ENCODE measurements at places on chromosomes 7 and 10. TPM values are rescaled to one million over a fixed set of nuclear protein-coding genes. Genes with fewer than 3 reads are reported as not detected.

- no peak for DNase-seq
These were observed 64.5 kb downstream of the PDIA4 start for GRCh38 chr7:148963583-148964482.

GRCh38 chr10:124127965-124128810, 34.8 kb upstream of the CHST15 start:
- DNase-seq: no peak

Gene CPA2
- not detected for total RNA-seq

Gene LRWD1
- 19.1 TPM for total RNA-seq

DNA sequence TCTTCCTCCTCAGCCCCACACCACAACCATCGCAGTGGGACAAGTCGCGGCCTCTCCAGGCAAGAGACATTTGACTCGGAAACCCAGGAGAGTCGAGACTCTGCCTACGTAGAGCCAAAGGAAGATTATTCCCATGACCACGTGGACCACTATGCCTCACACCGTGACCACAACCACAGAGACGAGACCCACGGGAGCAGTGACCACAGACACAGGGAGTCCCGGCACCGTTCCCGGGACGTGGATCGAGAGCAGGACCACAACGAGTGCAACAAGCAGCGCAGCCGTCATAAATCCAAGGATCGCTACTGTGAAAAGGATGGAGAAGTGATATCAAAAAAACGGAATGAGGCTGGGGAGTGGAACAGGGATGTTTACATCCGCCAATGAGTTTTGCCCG, 112.1 kb downstream of the NSUN6 start:
- no peak for DNase-seq

Gene ADIRF
- not detected for total RNA-seq

DNA sequence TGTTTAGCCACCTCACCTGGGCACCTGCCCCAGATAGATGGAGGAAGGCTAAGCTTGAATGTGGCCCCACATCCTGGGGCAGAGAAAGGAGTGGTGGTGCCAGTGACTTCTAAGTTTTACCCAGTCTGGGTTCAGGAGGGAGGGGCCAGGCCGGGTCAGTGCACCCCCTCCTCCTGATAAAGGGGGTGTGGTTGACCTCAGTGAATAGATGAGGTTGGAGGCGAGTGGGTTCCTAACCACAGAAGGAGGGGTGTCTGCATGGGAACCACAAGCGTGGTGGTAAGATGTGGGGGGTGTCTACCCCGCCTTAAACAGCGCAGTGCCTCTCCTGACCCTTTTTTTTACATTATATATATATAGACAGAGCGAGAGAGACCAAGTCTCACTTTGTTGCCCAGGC, 105.3 kb upstream of the KCTD7 start:
- no peak for DNase-seq

Gene CDH23
- 8.7 TPM for total RNA-seq

Gene LRRD1
- total RNA-seq: not detected

Gene ZNF783
- total RNA-seq: 27.3 TPM

Gene HOXA3
- not detected for total RNA-seq

Gene SLC18A3
- total RNA-seq: not detected

- DNase-seq: no peak
These were observed 33.6 kb upstream of the A1CF start for GRCh38 chr10:50919010-50919409.

DNA sequence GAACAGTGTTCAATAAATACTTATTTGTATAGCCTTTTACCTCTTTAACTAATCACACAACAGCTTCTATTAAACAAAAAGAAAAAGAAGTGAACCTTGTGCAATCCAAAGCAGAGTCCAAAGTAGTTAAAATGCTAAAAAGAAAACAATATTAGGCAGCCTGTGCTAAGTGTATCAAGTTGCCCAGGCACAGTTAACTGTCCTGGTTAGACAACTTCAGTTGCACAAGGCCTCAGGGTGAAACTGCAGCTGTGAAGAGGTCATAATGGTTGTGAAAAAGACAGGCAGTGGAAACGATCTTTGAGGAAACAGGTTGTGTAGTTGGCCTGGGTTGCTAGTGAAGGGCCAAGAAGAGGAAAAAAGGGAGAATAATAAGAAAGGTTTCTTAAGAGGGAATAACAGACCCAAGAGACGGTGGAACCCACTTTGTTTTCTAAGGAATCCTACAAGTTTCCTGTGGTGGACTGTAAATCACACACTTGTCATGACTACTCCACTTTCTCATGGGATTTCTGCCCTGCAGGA, 6.0 kb upstream of the CROT start:
- no peak for DNase-seq

Gene PON2
- total RNA-seq: 9.3 TPM

Gene ADAM22
- 1.1 TPM for total RNA-seq

GRCh38 chr7:10484767-10485166, 488.9 kb upstream of the PHF14 start:
- no peak for DNase-seq

- peak; percentile 26 for DNase-seq
These were observed 49.1 kb downstream of the STRA8 start for GRCh38 chr7:135282561-135283254.

DNA sequence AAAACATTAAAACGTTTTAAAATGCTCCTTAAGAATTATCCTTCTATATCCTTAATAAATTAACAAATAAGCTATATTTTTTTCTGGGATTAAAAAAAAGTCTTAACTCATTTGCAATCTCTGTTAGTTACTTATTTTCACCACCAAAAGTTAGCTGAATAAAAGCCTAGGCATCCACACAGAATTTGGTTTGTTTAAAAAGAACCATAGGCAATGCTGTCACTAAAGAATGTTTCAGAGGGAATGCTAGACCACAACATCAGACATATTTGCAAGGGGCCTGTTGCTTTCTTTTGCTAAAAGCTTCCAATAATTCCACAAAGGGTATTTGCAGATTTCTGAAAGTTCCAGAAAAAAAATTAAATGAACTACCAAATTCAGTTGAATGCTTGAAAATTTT, 244.2 kb downstream of the POU6F2 start:
- no peak for DNase-seq

- DNase-seq: no peak
These were observed 30.4 kb downstream of the GET4 start for GRCh38 chr7:906776-907157.

DNA sequence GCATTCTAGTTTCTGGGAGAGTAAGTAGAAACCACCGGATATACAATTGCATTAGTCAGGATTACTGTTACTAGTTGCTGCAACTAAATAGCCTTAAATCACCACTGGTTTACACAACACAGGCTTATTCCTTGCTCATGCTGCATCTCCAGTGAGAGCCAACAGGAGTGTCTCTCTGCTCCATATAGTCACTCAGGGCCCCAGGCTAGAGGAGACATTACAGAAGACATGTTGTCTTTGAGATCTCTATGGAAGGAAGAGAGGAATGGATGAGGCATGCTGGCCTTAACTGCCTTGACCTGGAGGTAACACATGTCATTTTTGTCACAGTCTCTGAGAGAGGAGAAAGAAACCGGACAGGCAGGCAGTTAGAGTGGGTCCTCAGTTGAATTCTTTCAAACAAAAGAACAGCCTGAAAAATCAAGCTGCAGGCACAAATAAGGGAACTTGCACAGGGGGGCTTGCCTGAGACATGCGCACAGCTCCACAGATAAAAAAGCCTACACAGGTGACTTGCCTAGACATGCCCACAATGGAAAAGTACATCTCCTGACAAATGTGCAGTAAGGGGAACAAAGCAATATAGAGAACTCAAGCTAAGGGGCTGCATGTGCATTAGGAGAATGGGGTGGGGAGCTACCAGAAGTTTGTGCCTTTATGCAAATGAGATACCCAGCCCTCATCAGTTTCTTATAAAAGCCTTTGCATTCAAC, 348.0 kb downstream of the TYW1 start:
- no peak for DNase-seq

GRCh38 chr7:29454899-29455451, 108.7 kb upstream of the PRR15 start:
- DNase-seq: no peak

- no peak for DNase-seq
These were observed 1262.3 kb upstream of the PHF14 start for GRCh38 chr7:9711259-9711918.

Gene CACNB2
- total RNA-seq: not detected

- DNase-seq: peak; percentile 46
These were observed 213.1 kb upstream of the FRMD4A start for GRCh38 chr10:14543904-14544210.

Gene MYL10
- total RNA-seq: not detected

DNA sequence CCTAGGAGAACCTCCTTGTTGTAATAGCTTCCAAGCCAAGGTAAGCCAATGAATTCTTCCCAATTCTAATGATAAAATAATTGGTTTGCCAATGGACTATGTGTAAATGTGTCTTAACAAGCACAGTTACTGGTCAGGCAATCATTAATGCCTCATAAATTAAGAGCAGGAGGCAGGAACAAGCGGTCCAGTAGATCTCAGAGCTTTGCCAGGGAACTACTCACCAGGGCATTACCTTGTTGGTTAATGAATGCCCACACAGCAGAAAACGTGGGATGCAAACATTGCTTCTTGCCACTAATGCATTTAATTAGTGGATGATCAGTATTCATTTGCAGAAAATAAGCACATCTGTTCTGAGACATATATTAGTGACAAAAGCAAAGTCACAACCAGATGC, 26.7 kb upstream of the ZNF800 start:
- DNase-seq: no peak

DNA sequence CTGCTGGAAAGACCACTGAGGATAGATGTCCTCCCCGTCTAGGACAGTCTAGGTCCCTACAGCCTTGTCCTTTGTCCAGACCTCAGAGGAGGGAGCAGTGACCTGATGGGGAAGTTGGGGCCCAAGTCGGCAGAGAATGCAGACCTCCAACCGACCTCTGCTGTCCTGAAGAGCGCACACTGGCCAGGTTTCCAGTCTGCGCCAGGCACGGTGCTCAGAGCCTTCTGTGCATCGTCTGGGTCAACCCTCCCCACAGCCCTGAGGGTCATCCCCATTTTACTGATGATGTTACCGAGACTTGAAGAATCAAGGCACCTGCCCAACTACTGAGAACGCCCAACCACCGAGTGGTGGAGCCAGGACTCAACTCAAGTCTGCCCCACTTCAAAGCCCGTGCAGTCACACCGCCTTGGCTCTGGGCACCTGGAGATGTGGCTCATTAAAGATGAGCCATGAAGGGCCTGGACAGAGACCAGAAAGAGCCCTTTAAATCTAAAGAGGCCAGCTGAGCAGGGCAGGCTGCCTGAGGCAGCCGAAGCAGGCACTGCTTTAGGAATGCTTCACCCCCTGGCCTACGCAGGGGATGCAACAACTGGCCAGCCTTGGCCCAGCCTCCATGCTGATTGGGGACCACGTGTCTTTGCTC, 4.4 kb downstream of the ITPRIP start:
- DNase-seq: no peak

Gene GOLGA7B
- total RNA-seq: 5.1 TPM

DNA sequence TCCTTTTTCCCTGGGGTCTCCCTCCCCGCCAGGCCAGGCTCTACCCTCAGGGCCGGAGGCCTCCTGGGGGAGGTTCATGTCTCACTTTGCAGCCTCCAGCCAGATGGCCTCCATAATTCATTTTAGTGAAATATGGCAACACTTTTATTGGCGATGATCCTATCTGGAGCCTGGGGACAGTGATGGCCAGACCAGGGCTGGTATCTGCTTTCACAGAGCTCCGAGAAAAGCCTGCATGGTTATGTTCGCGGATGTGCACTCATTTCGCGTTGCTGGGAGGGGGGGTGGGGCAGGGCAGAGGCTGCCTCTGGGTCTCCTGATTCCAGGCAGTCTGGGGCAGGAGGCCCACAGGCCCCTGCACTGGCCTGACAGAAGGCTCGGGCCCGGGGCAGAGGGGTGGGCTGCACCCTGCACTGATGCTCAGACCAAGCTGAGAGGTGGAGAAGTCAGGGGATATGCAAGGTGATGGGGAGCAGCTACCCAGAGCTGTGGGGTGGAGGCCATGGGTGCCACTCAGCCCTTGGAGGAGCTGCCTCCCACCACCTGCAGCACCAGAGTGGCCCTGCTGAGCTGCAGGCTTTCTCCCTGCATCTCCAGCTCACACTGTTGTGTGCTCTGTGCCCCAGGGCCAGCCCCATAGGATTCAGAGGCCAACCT, 85.3 kb upstream of the RET start:
- DNase-seq: no peak

GRCh38 chr7:3282457-3282856, 18.6 kb upstream of the SDK1 start:
- no peak for DNase-seq

Gene EGR2
- total RNA-seq: 6.1 TPM

- DNase-seq: no peak
These were observed 1285.1 kb downstream of the XPNPEP1 start for GRCh38 chr10:108638225-108638624.

Gene NAT16
- not detected for total RNA-seq

Gene CBLL1
- 71.6 TPM for total RNA-seq

DNA sequence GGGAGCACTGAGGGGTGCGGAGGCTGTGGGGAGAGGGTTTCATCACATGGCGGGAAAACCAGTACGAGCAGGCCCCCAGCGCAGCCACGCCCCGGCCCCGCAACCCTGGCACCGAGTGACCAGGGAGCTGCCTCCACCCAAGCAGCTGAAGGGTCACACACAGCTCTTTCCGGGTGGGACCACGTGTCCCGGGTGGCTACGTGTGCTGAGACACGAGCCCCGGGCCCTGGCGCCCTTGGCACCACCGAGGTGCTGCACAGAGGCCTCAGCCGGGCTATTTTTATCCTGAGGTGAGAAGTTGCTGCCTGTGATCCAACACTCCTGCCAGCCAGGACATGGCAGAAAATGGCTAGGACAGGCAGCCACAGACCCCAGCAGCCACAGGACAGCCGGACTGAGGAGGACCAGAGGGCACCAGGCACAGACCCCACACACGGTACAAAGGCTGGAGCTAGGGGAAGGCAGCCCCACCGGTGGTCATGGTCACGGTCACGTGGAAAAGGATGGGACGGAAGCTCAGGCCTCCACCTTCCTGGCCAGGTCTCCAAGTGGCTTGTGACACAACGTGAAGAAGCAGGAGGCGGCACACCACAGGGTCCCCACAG, 223.7 kb downstream of the MAD1L1 start:
- DNase-seq: no peak

DNA sequence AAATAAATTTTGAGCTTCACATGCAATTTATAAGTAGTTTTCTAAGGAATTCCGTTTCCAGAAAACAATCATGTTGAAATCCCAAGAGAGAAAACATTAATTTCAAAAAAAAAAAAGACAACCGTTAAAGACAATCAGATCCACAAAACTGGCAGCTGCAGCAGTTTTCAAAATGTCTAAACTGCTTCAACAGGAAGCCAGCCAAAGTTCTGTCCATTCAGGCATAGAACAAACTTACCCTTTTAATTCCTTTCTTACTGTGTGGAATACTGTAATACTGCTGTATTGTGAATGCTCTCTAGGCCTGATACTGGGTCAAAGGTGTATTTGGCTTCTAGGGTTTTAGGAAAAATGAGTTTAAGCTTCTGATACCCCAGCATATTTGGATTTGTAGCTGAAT, 31.6 kb downstream of the HOXA1 start:
- no peak for DNase-seq
